Activated CD4-positive, alpha-beta memory T cell treated with anti-CD3 and anti-CD28 coated beads, Interleukin-2, amount 10 ng/mL, durations not matched to agents 7 days and 5 days (primary cell): ENCODE measurements at places on chromosomes 5 and 9.
A peak's percentile ranks its signal among the peaks of the same experiment; 100 is the strongest.

DNA sequence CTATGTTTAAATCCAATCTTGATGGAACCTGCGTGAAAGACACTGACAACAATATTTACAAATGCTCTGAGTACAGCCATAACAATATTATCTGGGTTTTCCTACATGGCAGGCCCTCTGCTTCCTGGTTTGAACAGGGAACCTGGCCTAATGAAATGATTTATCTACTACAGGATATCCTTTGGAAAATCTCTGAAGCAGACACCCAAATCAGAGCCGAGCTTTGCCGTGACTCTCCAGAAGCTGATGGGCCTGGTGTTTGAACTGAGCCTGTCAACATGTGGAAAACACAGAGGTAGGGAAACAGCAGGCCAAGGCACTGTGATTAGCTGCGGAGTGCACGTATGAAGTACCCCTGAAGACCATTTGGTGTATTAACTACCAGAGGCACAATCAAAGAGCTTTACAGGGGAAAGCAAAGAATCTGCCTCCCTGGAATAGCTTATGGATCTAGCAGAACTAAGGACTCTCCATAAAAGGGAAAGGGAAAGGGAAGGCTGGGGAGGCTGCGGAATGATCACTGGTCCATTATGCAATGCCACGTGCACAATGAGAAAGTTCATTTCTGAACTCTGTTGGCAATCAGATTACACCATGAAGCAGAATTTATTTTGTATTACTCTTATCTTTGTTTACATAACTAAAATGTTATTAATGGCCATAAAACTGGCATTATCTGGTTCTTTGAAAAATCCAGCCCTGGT, 321.9 kb downstream of the EBF1 start:
- no peak for DNase-seq

DNA sequence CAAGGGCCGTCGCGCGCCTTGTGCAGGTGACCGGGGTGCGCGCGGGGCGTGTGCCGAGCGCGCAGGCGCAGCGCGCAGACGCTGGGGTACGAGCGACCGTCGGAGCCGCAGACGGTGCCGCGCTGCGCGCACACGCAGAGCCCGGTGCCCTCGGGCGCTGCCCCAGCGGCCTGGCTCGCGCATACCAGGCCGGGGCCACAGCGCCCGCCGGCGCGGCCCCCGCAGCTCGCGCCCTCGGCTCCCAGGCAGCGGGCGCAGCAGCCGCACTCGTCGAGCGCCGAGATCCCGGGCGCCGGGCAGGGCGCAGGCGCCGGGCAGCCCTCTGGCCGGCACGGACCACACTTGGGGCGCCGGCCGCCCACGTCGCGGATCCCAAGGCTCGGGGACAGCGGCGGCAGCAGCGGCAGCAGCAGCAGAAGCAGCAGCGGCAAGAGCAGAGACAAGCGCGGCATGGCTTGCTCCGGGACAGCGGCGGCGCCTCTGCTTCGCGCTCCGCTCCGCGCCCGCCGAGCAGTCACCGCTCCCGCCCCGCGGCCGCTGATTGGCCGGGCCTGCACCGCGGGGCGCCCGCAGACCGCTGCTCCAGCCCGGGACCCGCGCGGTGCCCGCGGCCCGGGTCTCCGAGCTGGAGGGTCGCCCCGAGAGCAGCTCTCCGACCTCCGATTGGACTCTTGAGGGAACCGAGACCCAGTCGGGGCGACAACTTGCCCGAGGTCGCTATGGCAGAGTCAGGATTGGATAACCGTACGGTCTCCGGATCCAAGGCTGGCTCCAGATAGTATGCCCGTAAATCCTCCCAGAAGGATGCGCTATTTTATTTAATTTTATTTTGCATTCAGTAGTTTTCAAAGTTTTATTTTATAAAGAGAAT, at the start of gene IGFBPL1:
IGFBPL1 (minus strand) TSS at position 482 of the 871 bp plus-strand sequence; CDS start at position 452, 30 bp downstream.
- DNase-seq = no peak

DNA sequence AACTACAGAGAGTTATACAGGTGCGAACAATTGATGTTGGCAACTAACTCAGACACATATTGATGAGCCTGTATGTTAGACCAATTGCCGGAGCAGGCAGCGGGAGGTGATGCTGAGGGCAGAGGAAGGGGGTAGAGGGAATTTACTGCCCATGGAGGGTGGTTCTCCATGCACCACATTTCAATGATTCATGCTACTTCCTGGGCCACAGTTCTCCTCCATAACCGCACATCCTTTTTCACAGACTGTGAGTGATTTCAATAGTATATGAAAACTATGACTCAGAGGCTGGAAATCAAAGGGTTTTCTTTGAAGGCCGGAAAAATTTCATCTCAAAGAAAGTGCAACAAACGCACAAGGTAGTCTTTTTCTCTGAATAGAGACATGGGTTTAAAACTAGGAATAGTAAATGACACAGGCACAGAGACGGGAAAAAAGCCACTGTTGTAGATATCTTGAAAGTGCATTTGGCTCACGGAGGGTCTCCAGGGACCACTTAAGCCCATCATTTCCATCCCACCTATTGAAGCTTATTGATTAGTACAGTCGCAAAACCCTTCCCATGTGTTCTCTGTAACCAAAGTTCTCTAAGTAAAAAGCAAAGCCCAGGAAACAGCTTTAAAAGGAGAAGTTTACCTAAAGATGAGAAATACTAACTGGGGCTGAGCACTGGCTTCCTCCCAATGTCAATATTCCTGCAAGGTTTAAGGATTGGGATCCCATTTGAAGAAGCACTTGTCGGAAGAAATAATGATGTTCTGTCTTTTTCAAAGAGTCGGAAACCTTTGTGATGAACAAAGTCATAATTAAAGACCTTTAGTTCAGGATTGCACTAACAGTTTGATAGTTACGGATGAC, 28.0 kb upstream of the ADAM19 start:
- DNase-seq = peak; percentile 81

DNA sequence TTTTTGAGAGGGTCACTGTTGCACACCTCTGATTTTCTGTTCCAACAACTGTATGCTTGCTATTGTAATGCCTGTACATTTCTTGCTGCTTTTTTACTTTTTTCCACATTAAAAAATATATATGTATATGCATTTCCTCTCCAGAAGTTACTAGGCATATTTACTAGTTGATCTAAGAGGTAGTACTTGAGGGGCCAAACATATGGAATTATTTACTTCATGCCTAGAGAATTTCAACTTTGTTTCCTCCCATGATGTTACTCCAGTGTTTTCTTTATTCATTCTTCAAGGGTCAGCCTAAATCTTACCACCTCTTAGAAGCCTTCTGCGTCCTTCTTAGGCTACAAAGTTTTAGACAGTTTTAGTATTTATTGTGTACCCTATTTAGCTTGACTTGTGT, 122.7 kb downstream of the NMUR2 start:
- DNase-seq = no peak

GRCh38 chr5:61132559-61132958, 29.7 kb downstream of the SMIM15 start:
- no peak for DNase-seq

DNA sequence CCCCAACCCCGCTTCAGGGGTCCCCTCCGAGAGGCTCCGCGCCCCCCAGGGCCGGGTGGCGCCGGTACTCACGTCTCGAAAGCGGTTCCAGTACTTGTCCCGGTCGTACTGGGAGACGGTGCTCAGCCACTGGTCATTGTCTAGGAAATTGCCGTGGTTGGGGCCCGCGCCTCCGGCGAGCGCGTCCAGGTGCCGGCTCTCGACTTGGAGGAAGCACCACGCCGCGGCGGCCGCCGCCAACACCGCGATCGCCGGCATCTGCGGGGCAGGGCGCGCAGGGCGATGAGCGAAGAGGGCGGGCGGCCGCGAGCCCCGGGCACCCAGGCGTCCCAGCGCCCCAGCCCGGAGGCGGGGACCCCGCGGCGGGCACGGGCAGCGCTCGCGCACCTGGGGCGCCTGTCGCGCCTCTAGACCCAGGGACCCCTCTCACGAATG, 808 bp downstream of the SPOCK1 start:
- DNase-seq = no peak

GRCh38 chr5:27962198-27962597, 923.8 kb upstream of the CDH9 start:
- no peak for DNase-seq

DNA sequence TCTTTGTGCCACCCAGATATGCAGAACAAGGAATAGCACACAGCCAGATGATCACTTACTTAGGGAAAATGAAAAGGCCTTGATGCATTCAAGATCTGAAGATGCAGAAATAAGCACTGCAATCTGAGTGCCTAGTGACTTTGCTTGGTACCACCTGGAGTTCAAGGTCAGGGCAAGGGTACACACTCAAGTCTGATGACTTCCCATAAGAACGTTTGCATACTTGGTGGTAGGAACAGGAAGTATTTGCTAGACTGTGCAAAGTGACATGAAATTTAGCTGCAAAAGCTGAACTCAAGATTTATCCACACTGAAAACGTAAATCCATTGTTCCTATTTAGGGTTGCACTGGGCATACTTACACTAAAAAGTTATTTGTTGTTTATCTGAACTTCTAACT, 177.1 kb downstream of the PIK3R1 start:
- DNase-seq = no peak

- DNase-seq = no peak
These were observed 30.0 kb downstream of the PLPP7 start for GRCh38 chr9:131319486-131319885.

DNA sequence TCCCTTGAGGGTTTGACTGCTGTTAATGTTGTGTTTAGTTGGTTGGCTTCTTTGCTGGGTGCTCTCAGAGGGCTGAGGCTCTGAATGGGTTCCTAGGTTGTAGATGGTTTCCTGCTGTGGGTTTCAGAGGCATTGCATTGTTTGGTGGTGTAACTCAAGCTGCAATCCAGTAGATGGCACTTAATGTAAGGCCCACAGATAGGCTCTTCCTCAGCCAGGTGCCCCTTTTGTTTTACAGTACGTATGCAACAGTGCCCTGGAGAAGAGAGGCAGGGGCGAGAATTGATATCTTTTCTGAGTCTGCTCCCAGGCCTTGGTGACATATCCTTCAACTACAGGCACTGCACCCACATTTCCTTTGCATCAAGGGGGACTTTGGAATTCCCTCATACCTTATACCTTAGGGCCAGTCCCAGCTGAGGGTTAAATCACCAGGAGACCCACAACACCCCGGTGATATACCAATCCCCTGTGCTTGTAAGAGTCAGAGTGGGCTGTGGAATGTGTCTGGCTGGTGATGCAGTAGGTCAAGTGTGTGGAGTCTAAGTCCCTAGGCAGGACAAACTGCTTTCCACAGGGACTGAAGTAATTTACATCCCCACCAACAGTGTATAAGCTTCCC, 7.0 kb upstream of the UGT3A2 start:
- DNase-seq = no peak
